ENCODE measurements at places on chromosomes 1 and 21. TPM values are rescaled to one million over a fixed set of nuclear protein-coding genes. Genes with fewer than 3 reads are reported as not detected.

The AMY1C gene
- total RNA-seq, result not detected

The KRTAP10-4 gene
- not detected for total RNA-seq

The LDLRAD1 gene
- total RNA-seq, result not detected

The RNF19B gene
- 18.5 TPM for total RNA-seq

The DIPK1A gene
- 11.6 TPM for total RNA-seq

The PLOD1 gene
- total RNA-seq, result 90.6 TPM

The OVAAL gene
- total RNA-seq, result 0.10 TPM

The LCE2B gene
- not detected for total RNA-seq

The GJA8 gene
- total RNA-seq, result not detected

The SH3BGR gene
- total RNA-seq, result 1.3 TPM

The S100A14 gene
- 0.67 TPM for total RNA-seq

The NCAM2 gene
- total RNA-seq, result not detected

The HSD3B2 gene
- not detected for total RNA-seq

The TMEM125 gene
- not detected for total RNA-seq

The NUDC gene
- total RNA-seq, result 128 TPM

The AMY1B gene
- not detected for total RNA-seq

The GPR37L1 gene
- 0.14 TPM for total RNA-seq

The NOTCH2 gene
- total RNA-seq, result 36.6 TPM

The RIMKLA gene
- 0.74 TPM for total RNA-seq

The ERI3 gene
- 60.2 TPM for total RNA-seq

The RPTN gene
- not detected for total RNA-seq

The BGLAP gene
- not detected for total RNA-seq

The C1orf185 gene
- total RNA-seq, result not detected

The B3GALT5 gene
- total RNA-seq, result 0.20 TPM

The LCE1B gene
- not detected for total RNA-seq

The MTARC1 gene
- total RNA-seq, result 9.4 TPM

The UQCRH gene
- 458 TPM for total RNA-seq

The TENT5C gene
- 0.17 TPM for total RNA-seq

The ITGB2 gene
- total RNA-seq, result 0.70 TPM

The SYCP1 gene
- not detected for total RNA-seq

The ASH1L gene
- total RNA-seq, result 8.1 TPM

The TRIM46 gene
- total RNA-seq, result 2.9 TPM

The ACTL8 gene
- 1.8 TPM for total RNA-seq

The MINDY1 gene
- total RNA-seq, result 2.6 TPM

The CFAP141 gene
- total RNA-seq, result not detected
